Muscle of leg (tissue), 16 donors: ENCODE measurements at places on chromosomes 16 and 17. TPM values are rescaled to one million over a fixed set of nuclear protein-coding genes. Genes with fewer than 3 reads are reported as not detected.

HEATR9 gene
- total RNA-seq: not detected

DNA sequence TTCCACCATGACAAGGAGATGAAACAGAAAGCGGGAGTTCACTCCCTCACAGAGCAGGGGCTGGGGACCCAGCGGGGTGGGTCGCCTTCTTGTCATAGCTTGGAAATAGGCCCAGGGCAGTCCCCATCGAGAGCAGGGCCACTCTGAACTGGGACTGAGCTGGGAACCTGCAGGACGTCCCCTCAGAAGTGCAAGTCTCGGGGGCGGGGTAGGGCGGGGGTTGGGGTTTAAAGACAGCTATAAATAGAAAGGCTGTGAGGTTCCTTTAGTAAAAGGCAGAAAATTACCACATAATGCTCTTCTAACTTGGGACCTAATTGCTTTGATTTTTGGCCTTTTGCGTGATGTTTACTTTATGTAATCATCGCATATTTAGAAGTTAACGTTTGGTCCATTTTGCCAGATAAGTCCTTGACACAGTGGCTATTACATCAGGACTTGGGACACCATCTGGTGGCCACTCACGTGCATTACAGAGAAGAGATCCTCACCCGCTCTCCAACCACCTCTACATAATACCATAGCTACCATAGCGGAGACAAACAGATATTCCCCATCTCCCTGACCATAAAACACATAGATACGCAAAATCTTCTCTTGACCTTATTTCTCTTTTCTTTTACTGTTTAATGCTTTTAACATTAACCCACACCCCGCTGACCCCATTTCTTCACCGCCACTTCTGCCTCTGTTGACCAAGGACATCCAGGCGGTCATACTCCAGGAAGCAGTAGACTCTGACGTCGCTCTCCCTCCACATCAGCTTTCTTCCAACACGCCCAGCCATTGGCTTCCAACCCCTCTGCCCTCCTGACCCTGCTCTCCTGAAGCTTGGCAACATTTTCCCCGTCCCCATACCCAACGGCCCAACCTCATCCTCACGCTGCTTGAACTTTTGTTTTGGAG is 27.5 kb upstream of the PIK3R6 start:
- H3K4me1 ChIP-seq: peaks cover 6% of the 10 kb centered on the region
- H3K4me3 ChIP-seq: no peak overlapping the region
- H3K27ac ChIP-seq: no peak overlapping the region
- H3K36me3 ChIP-seq: no peaks in the 10 kb centered on the region

- peaks cover 5% of the 10 kb centered on the region for H3K4me1 ChIP-seq
- no peak overlapping the region for H3K27ac ChIP-seq
- H3K4me3 ChIP-seq: no peak overlapping the region
- H3K27me3 ChIP-seq: peaks cover 11% of the 10 kb centered on the region
These were observed 300.7 kb upstream of the TNRC6C start for GRCh38 chr17:77657839-77658238.

- no peak overlapping the region for H3K4me3 ChIP-seq
- no peaks in the 10 kb centered on the region for H3K27me3 ChIP-seq
- H3K36me3 ChIP-seq: peaks cover 80% of the 10 kb centered on the region
- H3K4me1 ChIP-seq: peaks cover 7% of the 10 kb centered on the region
- no peak overlapping the region for H3K27ac ChIP-seq
These were observed 19.5 kb downstream of the ACSF3 start for GRCh38 chr16:89113152-89113547.

GRCh38 chr17:15966879-15967248 is 21.9 kb downstream of the ADORA2B start:
- no peaks in the 10 kb centered on the region for H3K27me3 ChIP-seq
- DNase-seq: no peak
- no peak overlapping the region for H3K27ac ChIP-seq
- no peak overlapping the region for H3K4me3 ChIP-seq
